NCI-H2081 (cell line): ENCODE measurements at places on chromosomes 6 and 20.

DNA sequence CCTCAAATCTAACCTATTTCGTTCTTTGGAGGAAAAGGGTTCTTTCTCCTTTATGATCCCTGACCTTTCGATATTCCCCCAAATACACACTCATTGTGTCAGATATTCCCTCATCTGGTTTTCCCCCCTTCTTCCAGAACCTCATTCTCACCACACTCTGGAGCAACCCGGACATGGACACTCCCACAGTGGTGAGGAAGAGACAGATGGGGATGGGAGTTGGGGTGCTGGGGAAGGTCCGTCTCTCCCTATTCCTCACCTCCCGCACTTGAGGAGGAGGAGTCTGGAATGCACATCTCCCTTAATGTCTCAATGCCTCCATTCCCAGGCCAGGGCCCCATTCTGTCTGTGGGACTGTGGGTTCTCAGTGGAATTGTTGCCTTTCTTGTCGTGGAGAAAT, 1.3 kb downstream of the SLC39A7 start:
- no peak for DNase-seq

- DNase-seq = no peak
These were observed 38.8 kb downstream of the MRS2 start for GRCh38 chr6:24441599-24441904.

DNA sequence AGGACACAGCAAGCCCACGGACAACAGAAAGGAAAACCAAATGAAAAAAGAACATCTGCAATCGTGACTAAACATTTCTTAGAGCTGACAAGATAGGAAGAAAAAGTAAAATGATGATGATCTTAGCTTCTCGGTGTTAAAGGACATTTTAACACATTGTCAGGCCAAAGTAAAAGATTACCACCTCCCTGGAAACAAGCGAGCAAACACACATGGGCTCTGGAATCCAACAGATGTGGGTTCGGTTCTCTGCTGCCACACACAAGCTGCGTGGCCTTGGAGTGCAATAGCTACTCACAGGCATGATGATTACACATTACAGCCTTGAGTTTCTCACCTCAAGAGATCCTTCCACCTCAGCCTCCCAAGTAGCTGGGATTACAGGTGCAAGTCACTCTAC, 7.5 kb upstream of the AAR2 start:
- DNase-seq = no peak

- DNase-seq = no peak
These were observed 57.0 kb upstream of the PREP start for GRCh38 chr6:105459864-105460263.

- no peak for DNase-seq
These were observed 68.9 kb upstream of the AFDN start for GRCh38 chr6:167757821-167758220.

DNA sequence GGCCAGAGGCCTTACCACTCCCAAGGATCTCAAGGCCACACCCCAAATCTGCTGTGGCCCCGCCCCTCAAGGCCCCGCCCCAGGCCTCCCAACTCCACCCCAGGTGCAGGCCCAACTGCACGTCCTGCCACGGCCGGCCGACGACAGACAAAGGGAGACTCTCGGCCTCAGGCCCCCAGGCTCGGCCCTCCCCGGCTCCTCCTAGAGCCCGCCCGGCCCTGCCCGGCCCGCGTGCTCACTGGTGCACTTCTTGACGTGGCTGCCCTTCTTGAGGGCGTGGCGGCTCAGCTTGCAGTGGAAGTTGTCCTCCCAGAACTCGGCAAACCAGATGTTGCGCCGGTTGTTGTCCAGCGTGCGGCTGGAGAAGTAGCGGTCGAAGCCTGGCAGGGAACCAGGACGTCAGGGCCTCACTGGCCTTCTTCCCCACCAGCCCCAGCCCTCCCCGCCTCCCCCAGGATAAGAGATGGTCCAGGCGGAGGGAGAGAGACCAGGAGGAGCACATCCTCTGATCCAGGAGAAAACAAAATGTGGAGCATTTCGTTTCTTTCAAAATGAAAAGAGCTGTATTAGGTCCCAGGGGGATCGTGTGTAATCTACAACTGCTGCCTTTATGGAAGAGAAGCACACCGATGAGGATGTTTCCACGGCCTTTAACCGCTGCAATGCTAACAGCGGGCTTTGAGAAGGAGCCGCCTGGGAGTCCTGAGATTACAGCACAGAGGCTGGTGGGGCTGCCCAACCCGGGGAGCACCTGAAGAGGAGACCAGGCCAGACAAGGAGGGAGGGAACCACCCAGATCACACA, 89.4 kb downstream of the GRM4 start:
- DNase-seq = no peak

- no peak for DNase-seq
These were observed 175.0 kb downstream of the GMPR start for GRCh38 chr6:16413399-16413798.

DNA sequence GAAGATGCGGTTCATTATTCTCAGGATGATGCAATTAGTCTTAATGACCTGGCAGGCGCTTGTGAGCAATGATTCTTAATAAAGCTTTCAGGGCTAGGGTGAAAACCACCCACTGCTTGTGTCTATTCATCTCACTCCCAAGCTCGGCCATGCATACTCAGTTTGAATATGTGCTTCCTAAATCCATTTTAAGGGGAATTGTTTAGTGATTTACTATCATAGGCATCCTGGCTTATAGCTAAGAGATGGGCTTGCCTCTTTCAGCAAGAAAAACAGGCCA, 141.1 kb upstream of the SLC24A3 start:
- DNase-seq = no peak

- peak; percentile 74 for DNase-seq
These were observed 205.4 kb downstream of the TPBG start for GRCh38 chr6:82569022-82569421.

- DNase-seq = no peak
These were observed 74.6 kb downstream of the ATRN start for GRCh38 chr20:3545401-3545925.

DNA sequence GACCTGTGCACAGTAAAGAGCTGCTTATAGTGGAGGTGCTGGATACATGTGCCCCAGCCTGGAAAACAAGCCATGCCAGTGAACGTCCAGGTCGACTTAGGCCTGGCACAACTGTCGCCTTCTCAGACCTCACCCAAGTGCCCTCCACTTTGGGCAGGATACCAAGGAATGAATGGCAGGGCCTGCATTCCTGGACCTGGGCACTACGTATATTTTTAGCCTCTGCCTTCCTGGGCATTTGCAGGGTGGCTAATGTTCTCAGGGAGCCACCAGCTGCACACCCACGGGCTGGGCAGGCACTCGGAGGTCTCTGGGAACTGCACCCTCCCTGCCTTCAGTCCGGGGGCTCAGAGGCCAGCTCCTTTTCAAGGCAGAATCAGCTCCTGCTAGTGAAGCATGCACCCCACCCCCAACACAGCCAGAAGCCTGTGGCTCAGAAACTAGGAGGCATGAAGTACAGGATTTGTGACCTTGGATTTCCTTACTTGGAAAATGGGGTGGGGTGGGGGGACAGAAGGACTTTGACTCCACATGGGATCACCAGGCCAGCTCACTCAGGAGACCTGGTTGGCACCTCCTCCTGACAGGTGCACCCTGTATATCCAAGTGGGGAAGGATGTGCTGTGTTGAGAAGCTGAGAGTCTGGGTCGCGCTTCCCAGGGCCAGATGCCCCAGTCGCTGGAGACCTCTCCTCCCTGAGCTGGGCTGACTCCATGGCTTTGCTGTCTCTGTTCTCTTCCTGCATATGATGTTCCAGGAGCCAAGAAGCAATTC, 2.5 kb upstream of the LSM14B start:
- no peak for DNase-seq

GRCh38 chr6:139392794-139393193, 18.3 kb upstream of the CITED2 start:
- no peak for DNase-seq

DNA sequence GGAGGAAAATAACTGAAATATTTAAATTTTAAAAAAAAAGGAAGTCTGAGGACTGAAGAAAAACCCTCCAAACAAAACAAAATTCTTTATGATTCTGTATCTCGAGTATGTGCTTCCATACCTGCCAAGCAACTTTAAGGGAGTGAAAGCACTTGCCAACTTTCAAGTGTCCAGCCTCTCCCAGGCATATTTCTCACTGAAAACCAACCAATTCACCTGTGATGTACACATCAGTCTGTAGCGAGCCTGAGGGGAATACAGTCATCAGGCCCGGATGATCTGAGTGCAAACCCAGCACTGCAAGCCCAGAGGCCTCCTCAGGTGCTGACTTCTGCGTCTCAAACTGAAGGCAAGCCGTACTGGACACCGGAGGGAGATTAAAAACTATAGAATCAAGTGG, 164.8 kb upstream of the NT5E start:
- no peak for DNase-seq

GRCh38 chr6:74956559-74957428, 249.1 kb downstream of the COL12A1 start:
- no peak for DNase-seq

DNA sequence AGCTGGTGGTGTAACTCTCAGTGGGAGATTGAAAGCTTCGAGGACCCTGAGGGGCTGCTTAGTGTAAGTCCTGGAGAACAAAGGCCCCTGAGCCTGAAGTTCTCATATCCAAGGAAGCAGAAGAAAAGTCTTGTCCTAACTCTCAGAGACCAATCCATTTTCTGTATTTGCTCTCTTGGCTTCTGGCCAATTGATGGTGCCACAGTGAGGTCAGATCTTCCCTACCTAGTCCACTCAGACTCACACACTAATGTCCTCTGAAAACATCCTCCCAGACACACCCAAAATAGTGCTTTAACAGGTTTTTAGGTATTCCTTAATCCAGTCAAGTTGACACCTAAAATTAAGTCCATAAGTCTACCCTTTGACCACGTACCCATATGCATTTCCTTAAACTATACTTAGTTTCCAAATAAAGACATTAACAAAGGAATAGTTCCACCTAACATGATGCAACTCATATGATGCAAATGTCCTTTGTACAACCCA, 29.4 kb downstream of the ZNF292 start:
- DNase-seq = no peak
